ENCODE measurements at places on chromosomes 5 and 9. TPM values are rescaled to one million over a fixed set of nuclear protein-coding genes. Genes with fewer than 3 reads are reported as not detected.

The NKD2 gene
- total RNA-seq, result 4.2 TPM

The WDR38 gene
- not detected for total RNA-seq

- H3K27ac ChIP-seq, result no peak overlapping the region
- H3K27me3 ChIP-seq, result no peaks in the 10 kb centered on the region
- no peak overlapping the region for H3K4me3 ChIP-seq
- H3K4me1 ChIP-seq, result peaks cover 7% of the 10 kb centered on the region
- peak; percentile 20 for DNase-seq
- H3K36me3 ChIP-seq, result no peaks in the 10 kb centered on the region
Observed at GRCh38 chr9:108396193-108396592, 459.6 kb downstream of the ACTL7B start.

DNA sequence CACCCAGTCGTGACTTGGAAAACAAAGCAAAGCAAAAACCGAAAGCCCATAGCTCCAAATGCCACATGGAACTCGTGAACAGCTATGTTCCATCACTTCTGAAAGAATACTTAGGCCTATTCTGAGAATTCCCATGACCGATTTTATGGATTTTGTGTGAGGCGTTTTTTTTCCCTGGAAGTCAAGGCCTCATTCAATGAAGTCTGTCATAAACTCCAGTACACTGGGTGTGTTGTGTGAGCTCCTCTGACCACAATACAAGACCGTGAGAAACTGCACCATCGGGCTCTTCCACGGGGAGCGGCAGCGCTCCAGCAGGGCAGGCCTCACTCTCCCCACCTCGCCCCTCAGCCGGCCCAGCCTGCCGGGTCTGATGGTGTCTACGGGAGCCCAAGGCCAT, 209.5 kb downstream of the FANCC start:
- no peak for DNase-seq
- no peaks in the 10 kb centered on the region for H3K27me3 ChIP-seq
- H3K27ac ChIP-seq, result peak overlapping the region; percentile 49
- no peak overlapping the region for H3K4me3 ChIP-seq
- H3K36me3 ChIP-seq, result no peaks in the 10 kb centered on the region

DNA sequence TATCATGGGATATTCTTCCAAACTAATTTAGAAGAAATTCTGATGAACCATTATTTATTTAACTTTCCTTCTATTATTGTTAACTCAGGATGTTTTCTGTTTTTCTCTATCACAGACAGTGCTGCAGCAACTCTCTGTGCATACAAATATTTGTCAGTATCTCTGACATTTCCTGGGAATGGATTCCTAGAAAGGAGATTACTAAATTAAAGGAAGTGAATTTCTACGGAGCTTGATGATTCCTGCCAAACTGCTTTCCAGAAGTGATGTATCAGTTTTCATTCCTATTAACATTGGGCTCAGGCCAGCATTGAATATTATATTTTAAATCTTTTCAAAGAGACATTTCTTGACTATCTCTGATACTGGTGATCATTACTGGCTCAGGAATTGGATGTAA, 26.0 kb upstream of the MAST4 start:
- H3K27me3 ChIP-seq, result no peaks in the 10 kb centered on the region
- H3K27ac ChIP-seq, result no peak overlapping the region
- no peaks in the 10 kb centered on the region for H3K36me3 ChIP-seq
- no peaks in the 10 kb centered on the region for H3K4me1 ChIP-seq
- no peak for DNase-seq
- no peak overlapping the region for H3K4me3 ChIP-seq

DNA sequence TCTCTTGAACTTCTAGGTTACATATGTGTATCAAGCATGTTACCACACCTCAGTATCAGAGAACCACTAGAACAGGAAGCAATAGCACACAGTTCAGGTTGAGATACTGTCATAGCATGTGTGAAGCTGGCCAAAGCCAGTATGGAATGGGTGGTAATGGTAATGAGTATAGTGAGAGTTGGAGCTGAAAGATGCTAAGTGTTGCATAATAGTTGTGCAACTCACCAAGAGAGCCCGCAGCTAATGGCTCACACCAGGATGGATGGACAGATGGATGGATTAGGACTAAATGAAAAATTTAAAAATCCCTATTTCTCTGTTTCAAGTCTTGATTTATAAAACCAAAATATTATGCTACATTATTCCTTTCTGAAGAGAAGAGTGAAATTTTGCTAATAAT, 53.4 kb upstream of the KCNN2 start:
- no peaks in the 10 kb centered on the region for H3K27me3 ChIP-seq
- no peak for DNase-seq
- no peaks in the 10 kb centered on the region for H3K36me3 ChIP-seq
- H3K4me1 ChIP-seq, result no peaks in the 10 kb centered on the region

DNA sequence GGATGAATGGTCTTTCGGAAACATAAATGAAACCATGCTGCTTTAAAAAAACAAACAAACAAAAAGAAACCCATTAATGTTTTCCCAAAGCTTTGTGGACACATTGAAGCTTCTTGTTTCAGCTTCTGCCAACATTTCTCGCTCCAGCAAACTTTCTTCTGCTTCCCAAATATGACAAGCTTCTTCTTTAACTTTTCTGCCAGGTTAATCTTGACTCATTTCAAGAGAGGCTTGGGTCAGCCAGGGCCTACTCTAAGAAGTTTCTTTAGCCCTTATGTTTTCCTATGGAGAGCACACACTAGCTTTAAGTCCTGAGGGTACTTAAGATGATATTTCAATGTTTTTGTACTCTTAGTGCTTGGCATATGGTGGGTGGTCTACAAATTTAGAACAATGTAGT, 6.1 kb downstream of the ANXA1 start:
- H3K27me3 ChIP-seq, result no peaks in the 10 kb centered on the region
- no peaks in the 10 kb centered on the region for H3K4me1 ChIP-seq
- H3K36me3 ChIP-seq, result no peaks in the 10 kb centered on the region
- no peak overlapping the region for H3K27ac ChIP-seq
- no peak for DNase-seq
- H3K4me3 ChIP-seq, result no peak overlapping the region
